Activated CD8-positive, alpha-beta memory T cell treated with anti-CD3 and anti-CD28 coated beads for 4 hours (primary cell): ENCODE measurements at places on chromosomes 2 and 18.

DNA sequence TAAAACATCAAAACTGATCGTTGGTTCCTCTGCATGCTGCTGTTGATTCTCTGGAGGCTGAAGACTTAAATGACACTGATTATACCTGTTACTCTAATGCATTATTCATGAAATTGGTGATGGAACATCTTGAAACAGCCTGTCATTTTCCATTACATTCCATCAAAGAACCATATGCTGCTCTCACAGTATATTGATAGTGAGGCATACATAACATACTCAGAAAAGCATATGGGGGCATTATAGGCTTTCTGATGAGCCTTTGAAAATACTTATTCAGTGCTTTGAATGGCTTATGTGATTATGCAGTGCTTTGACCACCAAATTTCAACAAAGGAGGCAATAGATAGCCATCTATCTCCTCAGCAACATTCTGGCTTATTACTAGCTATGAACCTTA is 392.1 kb downstream of the CDH19 start:
- DNase-seq: no peak

- DNase-seq: no peak
Measured at GRCh38 chr18:30763902-30764350, 278.6 kb downstream of the DSC3 start.

GRCh38 chr2:120376101-120376500 is 30.2 kb downstream of the INHBB start:
- no peak for DNase-seq

- peak; percentile 5 for DNase-seq
Measured at GRCh38 chr2:121648206-121649148, 785 bp downstream of the CLASP1 start.

DNA sequence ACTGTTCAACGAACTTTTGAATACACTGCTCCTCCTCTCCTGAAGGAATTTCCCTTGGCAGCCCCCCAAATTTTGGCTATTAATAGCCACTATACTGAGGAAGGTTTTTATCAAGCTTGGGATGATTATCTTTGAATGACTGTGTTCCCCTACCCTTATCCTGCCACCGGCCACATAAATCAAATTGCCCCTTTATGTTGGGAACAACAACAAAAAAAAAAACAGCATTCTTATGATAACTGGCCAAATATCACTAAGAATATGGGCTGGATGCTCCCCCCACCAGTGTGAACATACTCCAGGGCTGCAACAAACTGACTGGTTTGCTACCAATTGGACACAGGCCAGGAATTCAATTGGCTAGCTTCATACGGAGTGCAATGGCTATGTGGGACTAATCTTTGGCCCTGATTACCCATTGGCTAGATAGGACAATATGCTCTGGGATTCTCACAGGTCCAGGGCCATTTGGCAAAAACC is 20.6 kb downstream of the DUSP11 start:
- no peak for DNase-seq

- no peak for DNase-seq
Measured at GRCh38 chr2:226048611-226049010, 649.1 kb downstream of the NYAP2 start.

GRCh38 chr2:74556831-74557370 is 2.4 kb downstream of the DOK1 start:
- DNase-seq: no peak

DNA sequence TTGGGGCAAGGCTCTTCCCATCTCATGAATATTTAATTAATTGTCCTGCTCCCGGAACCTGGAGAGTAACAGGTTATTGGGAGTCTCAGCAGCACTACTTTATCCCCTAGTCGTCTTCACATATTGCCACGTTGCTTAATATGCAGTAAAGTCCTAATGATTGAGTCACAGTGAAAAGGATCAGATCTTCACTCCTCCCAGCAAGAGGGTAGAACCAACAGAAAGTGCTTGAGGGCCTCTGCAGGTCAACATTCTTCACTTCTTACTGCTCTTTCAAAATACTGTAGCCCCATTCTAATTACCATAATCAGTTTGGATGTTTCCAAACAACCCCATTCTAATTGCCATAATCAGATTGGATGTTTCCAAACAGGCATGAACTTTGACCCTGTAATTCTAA is 801.0 kb downstream of the LRRTM4 start:
- no peak for DNase-seq

- DNase-seq: no peak
Measured at GRCh38 chr18:47558110-47558750, 306.8 kb upstream of the SKOR2 start.

GRCh38 chr2:10530607-10531239 is 82.6 kb upstream of the ODC1 start:
- no peak for DNase-seq

GRCh38 chr2:102005989-102006885 is 14.5 kb downstream of the IL1R2 start:
- no peak for DNase-seq

- DNase-seq: no peak
Measured at GRCh38 chr2:127185705-127186104, 34.4 kb downstream of the CYP27C1 start.

DNA sequence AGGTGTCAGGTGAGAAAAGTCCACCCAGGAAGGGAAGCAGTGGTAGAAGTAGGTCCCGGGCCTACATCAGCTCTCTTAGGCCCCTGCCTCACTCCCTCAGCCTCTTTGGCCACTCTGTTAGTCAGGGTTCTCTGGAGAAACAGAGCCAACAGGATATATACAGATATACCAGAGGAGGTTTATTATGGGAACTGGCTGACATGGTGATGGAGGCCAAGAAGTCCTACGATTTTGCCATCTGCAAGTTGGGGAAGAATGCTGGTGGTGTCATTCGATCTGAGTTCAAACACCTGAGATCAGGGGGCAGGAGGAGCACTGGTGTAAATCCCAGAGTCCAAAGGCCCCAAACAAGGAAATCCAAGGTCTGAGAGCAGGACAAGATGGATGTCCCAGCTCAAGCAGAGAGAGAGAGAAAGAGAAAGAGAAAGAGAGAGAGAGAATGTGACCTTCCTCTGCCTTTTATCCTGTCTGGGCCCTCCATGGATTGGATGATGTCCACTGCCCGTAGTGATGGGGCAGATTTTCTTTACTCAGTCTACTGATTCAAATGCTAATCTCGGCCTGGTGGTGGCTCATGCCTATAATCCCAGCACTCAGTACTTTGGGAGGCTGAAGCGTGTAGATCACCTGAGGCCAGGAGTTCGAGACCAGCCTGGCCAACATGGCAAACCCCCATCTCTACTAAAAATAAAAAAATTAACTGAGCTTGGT is 111.1 kb upstream of the MYCN start:
- no peak for DNase-seq

DNA sequence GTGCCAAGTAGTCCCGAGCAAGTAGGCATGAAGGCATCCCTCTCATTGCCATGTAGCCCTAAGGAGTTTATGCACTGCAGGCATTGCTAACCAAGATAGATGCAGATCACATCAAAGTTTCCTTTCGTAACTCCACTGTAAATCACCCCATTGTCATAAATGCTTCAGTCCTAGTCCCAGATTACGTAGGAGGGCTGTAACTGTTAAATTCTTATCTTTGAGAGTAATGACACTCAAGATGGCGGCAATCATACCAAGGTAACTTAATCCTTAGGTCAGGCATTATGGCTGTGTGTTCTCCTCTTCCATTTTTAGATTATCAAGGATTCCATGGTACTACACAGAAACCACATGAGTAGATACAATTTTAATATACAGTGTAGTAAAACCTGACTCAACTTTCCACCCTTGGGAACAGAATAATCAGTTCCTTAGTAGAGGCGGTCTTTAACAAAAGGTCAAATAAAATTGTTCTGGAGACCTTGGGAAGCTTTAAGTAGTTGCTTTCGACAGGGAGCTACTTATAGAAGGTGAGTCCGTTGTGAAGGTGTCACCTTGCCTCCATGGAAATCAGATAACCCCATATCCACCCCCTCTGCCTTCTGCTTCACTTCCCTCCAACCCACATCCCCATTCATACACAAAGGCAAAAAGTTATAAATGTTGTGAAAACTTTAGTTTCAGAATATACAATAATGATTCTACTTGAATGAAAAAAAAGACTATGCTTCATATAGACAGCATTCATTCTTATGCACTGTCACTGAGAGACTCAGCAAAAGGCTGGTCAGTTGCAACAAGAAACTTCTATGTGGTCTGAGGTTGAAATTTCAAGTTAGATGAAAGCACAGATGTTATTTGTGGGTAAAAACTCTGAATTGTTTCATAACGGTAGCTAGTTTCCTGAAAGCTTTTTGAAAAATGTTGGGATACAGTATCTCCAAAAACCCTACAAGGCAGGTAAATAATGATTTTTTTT is 64.8 kb upstream of the GALNT5 start:
- DNase-seq: no peak

DNA sequence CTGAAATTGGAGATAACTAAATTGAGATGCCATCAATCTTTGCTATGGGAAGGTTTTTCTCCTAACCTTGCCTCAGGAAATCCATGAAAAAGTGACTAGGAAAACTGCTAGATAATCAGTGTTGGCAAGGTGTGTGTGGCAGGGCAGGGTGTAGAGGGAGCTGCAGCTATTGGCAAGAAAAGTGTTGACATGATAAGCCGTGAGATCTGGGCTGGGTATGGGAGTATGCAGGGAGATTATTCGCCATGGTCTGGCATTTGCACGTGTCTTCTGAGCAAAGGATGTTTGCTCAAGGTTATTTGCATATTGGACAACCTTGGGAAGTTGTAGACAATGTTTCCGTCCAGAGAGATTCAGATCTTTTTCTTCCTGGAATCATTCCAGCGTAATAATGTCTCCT is 74.7 kb downstream of the SERPINB8 start:
- no peak for DNase-seq

GRCh38 chr2:161976295-161976694 is 97.7 kb downstream of the DPP4 start:
- no peak for DNase-seq

DNA sequence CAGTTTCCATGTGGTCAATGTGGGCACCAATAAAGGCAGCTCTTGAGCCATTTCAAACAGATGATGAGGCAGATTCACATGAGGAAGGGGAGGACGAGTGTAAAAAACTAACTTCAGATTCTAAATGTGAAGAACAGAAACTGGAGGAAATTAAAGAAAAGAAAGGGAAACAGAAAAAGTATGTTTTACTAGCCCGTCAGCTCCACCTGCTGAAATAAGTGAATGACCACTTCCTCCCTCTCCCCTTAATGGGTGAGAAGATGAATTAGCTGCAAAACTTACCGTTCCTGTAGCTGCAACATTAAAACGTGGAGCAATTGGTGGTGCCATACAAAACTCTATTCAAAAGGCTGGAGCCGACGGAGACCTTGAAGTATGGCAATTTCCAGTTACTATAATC is 203.5 kb downstream of the UXS1 start:
- DNase-seq: no peak

- DNase-seq: no peak
Measured at GRCh38 chr2:127106457-127106990, 430 bp downstream of the BIN1 start.

GRCh38 chr2:200944467-200945394 is 18.7 kb downstream of the ORC2 start:
- no peak for DNase-seq

- no peak for DNase-seq
Measured at GRCh38 chr2:219296631-219297391, 12.4 kb downstream of the PTPRN start.

DNA sequence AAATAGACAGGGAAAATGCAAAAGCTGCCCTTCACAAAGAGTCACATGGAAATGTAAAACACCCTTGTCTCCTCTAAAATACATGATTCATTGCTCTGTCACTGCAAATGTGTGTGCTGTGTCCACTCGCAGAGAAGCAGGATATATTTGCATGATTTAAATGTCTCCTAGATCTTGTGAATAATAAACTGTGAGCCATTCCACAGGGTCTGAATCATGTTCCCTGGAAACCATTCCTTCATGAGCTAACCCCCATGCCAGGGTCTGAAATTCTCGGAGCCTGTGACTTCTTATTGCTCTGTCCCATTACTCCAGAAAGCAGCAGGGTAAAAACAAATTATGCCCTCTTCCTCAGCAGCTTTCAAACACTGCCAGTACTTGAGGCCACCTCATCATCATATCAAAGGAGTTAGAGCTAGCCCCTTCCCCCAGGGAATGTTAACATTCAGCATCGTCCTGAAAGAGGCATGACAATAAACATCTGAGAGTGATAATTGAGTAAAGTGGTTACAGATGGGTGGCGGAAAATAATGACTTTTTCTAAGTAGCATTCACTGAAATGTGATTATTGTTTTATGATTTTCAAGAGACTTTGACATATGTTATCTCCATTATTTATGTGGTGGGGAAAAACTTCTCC is 11.7 kb upstream of the CNGA3 start:
- no peak for DNase-seq

DNA sequence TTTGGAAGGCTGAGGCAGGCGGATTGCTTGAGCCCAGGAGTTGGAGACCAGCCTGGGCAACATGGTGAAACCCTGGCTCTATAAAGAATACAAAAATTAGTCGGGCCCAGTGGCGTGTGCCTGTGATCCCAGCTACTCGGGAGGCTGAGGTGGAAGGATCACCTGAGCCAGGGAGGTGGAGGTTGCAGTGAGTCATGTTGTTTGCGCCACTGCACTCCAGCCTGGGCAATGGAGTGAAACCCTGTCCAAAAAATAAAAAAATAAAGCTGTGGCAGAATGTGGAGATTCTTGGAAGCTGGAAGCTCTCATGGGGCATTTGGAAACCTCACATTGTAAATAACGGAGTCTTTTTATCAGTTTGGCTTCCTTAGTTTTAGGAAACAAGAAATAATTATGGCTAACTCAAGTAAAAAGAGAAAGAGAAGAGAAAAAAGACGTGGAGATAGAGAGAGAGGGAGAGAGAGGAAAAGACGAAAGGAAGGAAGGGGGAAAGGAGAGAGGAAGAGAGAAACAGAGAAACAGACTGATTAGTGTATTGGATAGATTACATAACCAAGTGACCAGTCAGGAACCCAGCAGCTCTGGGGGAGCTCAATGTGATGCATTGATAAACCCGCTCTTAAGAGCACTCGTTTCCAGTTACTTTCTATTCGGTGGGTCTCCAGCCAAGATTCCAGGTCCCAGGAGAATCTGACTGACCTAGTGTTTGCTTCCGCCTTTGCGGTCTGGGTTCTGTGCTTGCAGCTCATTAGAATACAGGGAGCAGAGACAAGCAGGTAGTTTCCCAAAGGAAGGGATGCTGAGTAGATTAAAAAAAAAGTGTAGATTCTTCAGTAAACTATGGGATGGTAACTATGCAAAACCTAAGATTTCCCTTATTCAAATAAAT is 1.1 kb upstream of the SPAST start:
- DNase-seq: no peak

GRCh38 chr18:45175511-45175910 is 439.8 kb upstream of the SLC14A2 start:
- DNase-seq: no peak

DNA sequence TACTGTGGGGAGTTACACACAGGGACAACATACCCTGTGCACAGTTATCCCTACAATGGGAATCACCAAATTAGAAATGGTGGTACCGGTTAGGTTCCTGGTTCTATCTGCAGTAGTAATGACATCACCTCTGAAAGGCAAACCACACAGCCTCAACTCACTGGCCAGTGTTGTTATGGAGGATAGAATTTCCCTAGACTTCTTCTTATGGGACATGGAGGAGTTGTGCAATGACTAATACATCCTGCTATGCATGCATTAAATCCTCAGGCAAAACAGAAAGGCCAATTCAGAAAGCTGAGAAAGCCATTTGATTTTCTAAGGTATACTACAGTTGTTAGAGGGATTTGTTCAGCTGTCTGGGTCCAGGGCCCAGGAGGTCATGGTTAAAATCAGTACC is 439.3 kb downstream of the TMX3 start:
- DNase-seq: no peak

GRCh38 chr2:23297112-23297511 is 87.9 kb upstream of the KLHL29 start:
- no peak for DNase-seq

GRCh38 chr2:234751275-234751973 is 200.4 kb upstream of the SH3BP4 start:
- no peak for DNase-seq
